ENCODE measurements at places on chromosomes 3 and 15.
A peak's percentile ranks its signal among the peaks of the same experiment; 100 is the strongest.

DNA sequence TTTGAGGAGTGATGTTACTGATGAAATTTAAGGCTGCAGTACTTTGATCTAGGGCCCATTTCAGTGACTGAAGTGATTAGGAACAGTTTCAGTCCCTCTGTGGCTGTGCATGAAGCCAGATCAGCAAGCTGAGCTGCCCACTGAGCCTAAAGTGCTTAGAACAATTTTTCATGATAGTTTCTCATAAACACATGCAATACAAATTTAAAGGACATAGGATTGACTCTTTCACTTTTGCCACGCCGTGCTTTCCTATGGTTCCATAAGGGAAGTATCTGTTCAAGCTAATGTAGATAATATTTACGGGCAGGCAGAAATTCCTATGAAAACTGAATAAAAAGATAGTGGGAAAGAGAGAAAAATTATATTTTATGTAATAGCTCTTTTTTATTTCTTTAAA is 10.6 kb downstream of the ANKUB1 start:
- DNase-seq: no peak

DNA sequence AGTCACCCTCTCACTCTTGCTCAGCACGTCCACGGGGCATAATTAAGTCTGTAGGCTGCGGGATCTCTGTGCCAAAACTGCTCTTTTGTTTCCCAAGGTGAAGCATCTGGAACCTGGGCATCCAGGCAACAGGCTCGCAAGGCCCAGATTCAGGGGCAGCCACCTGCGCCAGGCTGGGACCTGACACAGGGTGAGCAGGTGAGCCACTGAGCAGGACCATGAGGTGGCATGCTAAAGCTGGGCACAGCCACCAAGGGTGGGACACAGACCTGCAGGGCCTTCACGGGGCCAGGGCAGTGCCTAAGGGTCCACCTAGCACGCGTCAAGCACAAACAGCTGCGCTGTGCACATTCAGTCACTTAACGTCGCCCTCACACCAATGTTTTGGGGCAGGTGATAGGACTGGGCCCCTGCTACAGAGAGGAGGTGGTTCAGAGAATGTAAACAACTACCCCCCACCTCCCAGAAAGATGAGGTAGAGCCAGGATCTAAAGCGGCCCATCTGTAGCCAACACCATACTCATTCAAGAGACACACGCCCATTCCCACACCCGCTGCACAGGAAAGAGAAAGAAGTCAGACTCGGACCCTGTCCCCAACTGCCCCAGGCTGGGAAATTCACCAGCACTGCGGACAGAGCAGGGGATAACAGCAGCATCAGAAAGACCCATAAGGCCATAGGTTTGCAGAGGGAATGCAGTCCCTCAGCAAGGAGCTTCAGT is 16.3 kb downstream of the XXYLT1 start:
- DNase-seq: no peak

DNA sequence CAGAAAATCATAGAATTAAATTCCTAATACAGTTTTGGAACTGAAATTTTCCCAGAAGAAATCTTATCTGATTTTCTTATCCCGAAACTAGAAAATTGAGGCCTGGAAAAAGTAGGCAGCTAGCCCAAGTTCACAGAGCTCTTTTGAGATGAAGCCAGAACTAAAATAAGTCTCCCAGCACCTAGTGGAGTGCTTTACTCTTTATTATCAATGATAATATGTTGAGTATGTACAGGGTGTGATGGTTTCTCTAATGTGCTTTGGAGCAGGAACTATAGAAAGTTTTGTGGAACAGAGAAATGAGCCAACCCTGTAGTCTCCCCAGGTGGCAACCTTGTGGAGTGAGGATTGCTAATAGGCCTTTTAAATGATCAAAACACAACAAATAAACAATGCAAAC is 30.3 kb upstream of the BCL6 start:
- DNase-seq: no peak

DNA sequence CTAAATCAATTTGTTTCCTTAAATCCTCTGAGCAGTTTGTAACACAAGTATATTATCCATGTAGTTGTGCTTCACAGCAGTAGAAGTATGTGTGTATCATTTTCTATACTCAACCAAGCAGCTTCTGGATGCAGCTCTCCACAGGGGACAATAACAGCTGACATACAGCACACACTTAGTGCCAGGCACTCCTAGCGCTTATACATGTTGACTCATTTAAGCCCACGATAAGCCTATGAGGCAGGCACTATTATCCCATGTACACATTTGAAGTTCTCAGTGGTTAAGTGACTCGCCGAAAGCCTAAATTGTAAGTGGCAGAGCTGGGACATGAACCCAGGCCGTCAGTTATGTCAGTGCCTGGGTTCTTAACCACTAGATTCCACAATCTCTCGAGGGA is 20.3 kb upstream of the LPP start:
- peak; percentile 41 for DNase-seq

DNA sequence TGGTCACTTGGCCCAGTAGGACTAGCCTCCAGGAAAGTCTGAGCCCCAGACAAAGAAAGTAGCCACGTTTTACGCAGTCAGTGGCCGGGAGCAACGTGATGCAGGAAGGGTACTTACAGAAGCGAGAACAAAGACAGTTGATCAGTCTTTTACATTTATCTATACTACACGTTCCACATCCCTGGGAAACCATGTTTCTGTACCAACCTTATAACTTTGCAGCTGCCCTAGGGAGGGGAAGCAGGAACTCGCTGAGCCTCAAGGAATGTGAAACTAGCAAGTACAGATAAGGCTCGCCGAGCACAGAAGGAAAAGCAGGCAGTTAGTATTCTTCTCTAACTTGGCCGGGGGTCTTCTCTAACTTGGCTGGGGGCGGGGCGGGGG is 3.4 kb upstream of the KNL1 start:
- DNase-seq: peak; percentile 41

DNA sequence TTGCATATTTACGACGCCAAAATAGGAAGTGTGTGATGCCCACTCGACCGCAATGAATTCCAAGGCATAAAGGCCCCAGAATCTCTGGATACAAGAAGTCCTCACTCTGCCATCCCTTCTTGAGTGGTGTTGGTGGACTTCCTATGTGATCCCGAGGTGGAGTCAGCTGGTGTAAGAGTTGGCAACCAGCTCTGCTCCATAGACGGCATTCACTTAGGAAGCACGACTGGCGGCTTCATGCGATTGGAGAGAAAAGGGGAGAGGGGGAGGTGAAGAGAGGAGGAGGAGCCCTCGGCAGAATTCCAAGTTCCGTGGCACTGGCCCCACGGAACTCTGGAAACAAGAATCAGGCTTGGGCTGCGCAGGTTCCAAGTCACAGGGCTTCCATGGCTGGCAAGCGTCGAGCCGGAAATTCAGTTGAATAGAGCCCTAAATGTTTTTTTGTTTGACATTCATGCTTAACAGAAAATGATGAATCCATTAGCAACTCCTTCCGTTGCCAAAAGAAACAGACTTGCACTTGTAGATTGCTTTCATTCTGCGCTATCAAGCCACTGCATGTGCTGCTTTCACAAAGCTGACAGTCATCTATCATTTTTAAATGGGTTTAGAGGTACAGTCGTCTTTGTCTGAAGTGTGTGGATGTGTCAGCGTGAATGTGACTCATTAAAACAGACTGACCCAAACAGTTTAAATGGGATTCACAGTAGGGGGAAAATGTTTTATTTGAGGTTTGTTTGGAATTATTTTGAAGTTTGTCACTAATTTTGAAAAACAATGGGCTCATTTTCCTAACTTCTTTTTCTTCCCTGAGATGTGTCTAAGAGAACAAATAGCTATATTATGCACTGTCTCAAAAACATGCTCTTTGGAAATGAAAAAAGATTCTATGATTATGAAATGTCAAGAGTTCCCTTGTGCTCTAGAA is 428.3 kb upstream of the ATP11B start:
- DNase-seq: peak; percentile 78

DNA sequence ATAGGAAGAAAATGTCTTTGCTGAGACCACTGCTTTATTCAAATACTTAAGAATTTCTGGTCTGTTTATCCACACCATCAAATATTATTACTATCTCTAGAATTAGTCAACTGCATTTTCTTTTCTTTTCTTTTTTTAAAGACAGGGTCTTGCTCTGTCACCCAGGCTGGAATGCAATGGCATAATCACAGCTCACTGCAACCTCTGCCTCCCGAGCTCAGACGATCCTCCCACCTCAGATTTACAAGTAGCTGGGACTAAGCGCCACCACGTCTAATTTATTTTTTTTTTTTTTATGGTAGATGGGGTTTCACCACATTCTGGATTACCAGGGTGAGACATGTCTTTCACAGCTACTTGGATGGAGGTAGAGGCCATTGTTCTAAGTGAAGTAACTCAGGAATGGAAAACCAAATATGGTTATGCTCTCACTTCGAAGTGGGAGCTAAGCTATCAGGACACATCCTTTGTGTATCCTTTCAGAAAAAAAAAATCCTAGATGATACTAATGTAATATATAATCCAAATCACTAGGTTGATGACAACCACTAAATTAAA is 52.8 kb downstream of the STAG1 start:
- DNase-seq: no peak

DNA sequence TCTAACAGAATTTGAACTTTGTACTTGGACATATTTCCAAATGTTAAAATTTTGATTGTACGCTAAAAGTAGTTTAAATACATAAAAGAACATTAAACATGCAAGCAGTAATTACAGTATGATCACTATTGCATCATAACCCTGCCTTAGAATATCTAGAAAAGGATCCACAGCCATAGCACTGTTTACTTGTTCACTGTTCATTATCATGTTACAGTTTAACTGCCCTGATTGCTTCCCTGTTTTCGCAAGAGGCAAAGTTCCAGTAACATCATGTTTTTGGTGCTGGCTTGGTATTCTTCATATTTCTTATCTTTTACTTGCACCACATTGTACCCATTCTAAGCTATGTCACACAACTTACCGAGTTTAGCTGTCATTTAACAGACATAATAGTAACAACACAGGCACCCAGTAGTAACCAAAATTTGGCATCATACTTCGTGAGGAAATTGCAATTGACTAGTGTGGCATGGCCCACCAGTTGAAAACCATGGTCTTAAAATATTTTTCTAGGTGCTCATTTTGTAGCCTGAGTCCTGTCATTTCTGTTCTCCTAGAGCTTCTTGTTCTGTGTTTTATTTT is 13.3 kb upstream of the TMEM87A start:
- no peak for DNase-seq

- DNase-seq: no peak
Measured at GRCh38 chr3:179560791-179561190, 1.9 kb upstream of the ACTL6A start.

DNA sequence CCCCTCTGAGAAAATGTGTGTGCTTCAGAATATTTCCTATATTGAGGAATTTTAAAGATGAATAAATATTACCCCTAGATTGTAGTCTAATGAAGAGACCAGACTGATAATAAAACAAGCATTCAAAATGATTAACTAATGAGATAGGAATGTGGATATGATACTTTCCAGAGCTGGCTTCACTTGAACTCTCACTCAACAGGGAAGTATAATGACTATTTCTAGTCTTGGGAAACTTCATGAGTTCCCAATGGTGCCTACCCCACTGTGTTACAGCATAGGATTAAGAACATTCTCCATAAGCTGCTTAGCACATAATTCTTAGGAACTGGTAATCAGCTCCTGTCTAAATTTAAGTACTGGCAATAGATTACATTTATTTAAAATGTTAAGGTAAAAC is 261.5 kb upstream of the ZNF385D start:
- DNase-seq: no peak

GRCh38 chr3:57135964-57136719 is 29.0 kb downstream of the IL17RD start:
- no peak for DNase-seq

- DNase-seq: peak; percentile 23
Measured at GRCh38 chr3:25036633-25037032, 391.4 kb upstream of the RARB start.

- DNase-seq: peak; percentile 92
Measured at GRCh38 chr3:50515565-50516439, 12.4 kb upstream of the CACNA2D2 start.

DNA sequence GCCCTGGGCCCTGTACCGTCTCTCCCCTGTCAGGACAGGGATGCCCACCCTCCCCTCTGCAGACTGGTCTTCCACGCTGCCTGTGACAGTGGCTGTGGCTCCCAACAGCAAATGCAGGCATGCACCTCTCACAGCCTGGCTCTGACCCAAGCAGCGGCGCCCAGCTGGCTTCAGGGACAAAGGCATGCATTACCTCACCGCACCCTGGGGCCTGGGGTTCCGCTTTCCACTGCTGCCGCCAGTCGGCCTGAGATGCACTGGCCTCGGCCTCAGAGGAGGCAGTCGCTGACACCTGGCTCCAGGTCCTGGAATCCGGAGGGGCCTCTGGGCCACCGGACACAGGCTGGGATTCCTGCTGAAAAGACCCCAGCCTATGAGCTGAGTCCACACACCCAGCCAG is 70.3 kb downstream of the SCN5A start:
- DNase-seq: peak; percentile 17

GRCh38 chr3:123111640-123112039 is 44.8 kb downstream of the PDIA5 start:
- DNase-seq: no peak

GRCh38 chr3:134332344-134332743 is 41.9 kb downstream of the AMOTL2 start:
- DNase-seq: no peak

DNA sequence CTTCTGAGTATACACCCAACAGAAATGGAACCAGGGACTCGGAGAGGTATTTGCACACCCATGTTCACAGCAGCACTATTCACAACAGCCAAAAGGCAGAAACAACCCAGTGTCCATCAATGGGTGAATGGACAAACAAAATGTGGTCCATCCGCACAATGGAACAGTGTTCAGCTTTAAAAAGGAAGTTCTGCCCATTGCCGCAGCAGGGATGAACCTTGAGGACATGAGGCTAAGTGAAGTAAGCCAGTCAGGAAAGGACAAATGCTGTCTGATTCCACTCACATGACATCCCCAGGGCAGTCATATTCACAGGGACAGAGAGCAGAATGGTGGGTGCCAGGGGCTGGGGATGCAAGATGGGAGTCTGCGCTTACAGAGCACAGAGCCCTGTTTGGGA is 7.5 kb downstream of the IQSEC1 start:
- no peak for DNase-seq

DNA sequence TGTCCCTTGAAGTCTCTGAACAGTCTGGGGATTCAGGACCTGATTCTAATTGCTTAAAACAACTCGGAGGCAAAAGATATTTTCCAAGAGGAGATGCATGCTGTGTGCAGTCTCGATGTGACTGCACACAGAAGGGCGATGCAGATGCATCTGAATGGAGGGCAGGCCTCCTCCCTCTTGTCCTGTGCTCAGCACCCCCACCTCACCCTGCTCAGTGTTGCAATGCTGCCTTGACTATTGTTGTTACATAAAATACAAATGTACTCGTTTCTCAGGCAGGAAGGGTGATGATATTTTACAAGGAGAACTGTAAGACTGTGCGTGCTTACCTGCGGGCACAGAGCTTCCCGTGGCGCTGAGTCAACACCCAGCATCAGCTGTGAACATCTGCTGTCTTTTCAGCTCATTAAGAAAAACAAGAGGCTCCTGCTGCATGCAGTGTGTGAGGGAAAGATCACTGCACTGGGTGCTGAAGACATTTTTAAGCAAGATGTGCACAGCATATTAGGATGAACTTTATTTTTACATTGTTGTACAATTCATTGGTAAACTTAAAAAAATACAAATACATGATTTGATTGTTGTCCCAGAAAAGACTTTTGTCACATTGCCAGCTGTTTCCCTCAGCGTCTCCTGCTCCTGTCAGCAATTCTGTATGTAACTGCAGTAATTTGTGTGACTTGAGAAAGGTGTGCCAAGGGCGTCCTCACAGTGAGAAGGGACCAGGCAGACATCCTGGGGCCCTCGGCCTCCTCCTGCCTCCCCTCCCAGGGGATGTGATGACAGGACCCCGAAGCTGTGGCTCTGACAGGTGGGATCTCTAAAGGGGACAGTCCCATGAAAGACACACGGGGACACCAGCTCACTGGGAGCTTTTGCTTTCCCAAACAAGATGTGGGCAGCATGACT is 56.3 kb upstream of the RPL32 start:
- DNase-seq: no peak

GRCh38 chr3:149442851-149443544 is 31.5 kb upstream of the TM4SF4 start:
- no peak for DNase-seq
